ENCODE measurements at places on chromosomes 3 and 15. TPM values are rescaled to one million over a fixed set of nuclear protein-coding genes. Genes with fewer than 3 reads are reported as not detected.

The C2CD4A gene
- not detected for total RNA-seq

The NAALADL2 gene
- 76.0 TPM for total RNA-seq

DNA sequence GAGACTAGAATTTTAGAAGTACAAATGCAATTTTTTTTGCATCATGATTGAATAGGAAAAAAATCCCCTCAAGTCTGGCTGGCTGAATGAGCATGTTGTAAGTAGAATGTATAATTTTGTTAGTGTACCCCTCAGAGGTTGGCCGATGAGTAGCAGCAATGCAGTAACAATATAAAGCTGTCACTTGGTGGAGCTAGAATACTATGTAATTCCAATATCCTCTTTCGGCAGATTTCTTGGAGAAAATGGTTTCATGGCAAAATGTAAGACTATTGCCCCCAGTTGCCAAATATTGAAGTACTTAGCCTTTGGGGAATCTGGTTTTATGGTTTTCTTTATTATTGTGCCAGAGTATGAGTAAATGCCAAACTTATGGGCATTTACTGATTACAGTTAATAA, 39.8 kb upstream of the SGO1 start:
- peak; percentile 73 for DNase-seq

- no peak for DNase-seq
Observed at GRCh38 chr3:192156382-192156781, 571.0 kb downstream of the FGF12 start.

- DNase-seq: no peak
Observed at GRCh38 chr15:91445695-91446228, 345.7 kb downstream of the SV2B start.

- peak; percentile 61 for DNase-seq
Observed at GRCh38 chr3:178718995-178719635, 182.9 kb downstream of the KCNMB2 start.

DNA sequence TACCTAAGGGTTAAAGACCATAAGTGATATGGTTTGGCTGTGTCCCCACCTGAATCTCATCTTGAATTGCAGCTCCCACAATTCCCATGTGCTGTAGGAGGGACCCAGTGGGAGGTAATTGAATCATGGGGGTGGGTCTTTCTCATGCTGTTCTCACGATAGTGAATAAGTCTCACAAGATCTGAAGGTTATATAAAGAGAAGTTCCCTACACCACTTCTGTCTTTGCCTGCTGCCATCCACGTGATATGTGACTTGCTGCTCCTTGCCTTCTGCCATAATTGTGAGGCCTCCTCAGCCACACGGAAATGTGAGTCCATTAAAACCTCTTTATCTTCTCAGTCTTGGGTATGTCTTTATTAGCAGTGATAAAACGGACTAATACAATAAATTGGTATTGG, 75.0 kb upstream of the CADPS start:
- no peak for DNase-seq

DNA sequence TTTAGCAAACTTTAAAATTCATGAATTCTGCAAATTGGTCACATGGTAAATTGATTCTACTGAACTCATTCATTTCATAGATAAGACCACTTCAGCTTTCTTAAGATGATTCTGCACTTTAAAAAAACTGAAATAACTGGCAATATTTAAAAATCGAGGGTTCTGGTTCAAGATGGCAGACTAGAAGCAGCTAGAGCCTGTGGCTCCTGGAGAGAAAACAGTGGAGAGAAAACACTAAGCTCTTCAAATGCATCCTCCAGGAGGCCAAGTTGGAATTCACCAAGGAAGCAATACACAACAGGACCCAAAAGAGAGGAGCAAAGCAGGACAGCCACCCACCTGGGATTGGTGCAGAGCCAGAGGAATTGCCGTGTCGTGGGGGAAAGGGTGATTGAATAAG, 132.1 kb downstream of the SPATA16 start:
- DNase-seq: no peak

GRCh38 chr15:42343596-42344232, 15.6 kb upstream of the CAPN3 start:
- DNase-seq: no peak

DNA sequence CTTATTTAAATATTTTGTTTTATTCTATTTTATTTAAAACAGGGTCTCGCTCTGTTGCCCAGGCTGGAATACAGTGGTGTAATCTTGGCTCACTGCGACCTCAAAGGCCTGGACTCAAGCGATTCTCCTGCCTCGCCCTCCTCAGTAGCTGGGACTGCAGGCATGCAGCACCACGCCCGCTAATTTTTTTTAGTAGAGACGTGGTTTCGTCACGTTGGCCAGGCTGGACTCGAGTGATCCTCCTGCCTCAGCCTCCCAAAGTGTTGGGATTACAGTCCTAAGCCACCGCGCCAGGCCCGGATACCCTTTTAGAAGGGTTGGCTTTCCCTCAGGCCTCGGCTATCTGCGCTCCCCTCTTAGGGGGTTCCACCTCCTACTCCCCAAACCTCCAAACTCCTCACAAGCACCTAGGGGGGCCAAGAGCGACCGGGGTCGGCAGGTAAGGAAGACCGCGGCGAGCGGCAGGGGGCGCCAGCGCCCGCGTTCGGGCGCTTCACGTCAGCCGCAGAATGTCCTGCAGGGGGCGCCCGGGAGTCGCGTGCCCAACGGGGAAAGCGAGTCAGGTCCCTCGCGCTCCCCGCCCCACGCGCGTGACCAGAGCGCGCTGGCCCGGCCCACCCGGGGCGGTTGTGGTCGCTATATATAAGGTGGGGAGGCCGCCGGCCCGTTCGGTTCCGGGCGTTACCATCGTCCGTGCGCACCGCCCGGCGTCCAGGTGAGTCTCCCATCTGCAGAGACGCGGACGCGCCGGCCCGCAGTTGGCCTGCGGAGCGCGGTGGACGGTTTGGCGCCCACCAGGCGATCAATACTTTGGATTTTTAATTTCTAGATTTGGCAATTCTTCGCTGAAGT, 51.8 kb upstream of the GATM start:
- DNase-seq: peak; percentile 67

DNA sequence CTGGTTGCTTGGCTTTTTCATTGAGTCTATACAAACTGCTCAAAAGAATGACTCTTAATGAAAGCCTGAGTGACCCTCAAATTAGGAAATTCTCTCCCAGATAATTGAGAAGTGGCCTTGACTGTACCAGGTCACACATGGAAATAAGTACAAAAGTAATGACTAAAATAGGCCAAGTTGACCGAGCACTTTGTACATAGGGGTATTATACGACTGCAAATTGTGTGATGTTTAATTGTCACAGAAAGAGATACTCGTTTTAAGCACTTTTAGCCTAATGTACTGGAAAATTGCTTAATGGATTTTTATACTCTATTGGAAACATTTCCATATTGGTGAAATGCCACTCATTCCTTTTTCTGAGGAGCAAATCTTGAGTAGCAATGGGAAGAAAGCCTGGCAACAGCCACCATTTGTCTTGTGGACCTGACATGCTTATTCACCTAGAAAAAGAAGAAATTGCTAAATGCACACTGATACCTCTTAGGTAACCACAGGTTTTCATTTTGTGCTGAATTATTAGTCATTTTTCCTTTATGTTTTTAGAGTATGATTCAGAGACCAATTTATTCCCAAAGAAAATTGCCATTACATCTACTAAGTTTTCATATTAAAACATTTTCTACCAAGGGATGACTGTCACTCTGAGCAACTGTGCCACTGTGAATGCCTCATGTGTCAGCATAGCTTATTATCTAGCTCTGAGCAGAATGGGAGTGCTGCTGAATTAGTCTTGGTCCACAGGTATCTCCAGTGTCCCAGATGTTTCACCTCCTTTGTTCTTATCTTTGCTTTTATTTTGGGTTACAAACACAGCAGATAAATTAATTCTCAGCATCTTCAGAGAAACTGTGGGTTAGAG, 8.9 kb upstream of the PXK start:
- DNase-seq: no peak
